Esophagus muscularis mucosa (tissue), 4 donors: ENCODE measurements at places on chromosomes 1 and 21. TPM values are rescaled to one million over a fixed set of nuclear protein-coding genes. Genes with fewer than 3 reads are reported as not detected.

The TNFSF18 gene
- 0.42 TPM for total RNA-seq

The TFF1 gene
- not detected for total RNA-seq

The BGLAP gene
- total RNA-seq: not detected

- no peak for DNase-seq
These were observed 7.6 kb downstream of the NSL1 start for GRCh38 chr1:212783976-212784375.

The SYT2 gene
- 0.19 TPM for total RNA-seq
